T follicular helper cell (primary cell): ENCODE measurements at places on chromosomes 4 and X.

- DNase-seq: no peak
These were observed 9.7 kb upstream of the PYURF start for GRCh38 chr4:88533088-88533790.

DNA sequence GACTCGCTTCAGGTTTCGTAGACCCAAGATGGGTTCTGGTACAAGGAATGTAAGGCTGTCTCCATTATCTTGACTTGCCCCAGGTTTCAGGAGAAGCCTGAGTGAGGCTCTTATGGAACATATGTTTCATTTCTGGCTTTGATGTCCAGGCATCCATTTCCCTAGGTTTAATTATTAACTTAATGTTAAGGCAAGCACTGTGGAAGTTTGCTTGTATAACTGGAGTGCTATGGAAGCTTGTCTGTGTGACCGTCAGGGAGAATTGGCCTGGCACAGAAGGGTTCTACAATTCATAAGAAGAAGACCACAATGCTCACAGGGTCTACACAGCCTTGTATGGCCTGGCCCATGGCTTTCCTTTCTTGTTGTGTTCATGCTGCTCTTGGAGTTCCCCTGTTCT is 47.2 kb upstream of the PPP1R2C start:
- no peak for DNase-seq

DNA sequence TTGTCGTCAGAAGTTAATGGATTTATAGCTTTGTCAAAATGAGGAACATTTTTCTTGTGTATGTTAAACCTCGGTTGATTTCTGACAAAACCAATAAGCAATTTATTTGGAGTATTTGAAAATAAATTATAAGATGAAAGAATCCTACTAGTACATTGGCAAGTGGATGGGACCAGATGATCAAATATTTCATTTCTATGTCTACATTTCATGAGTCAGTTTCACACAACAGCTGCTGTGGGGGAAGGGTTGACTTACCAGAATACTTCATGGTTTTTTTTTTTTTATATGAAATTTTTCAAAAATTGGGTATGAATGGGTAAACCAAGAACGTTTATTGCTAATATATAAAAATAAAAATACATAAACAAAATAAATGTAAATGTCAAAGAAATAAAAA is 39.4 kb downstream of the RAPGEF2 start:
- DNase-seq: no peak

GRCh38 chrX:119721487-119721886 is 28.5 kb upstream of the SEPTIN6 start:
- DNase-seq: no peak

GRCh38 chr4:142465526-142465925 is 380.6 kb downstream of the INPP4B start:
- no peak for DNase-seq

DNA sequence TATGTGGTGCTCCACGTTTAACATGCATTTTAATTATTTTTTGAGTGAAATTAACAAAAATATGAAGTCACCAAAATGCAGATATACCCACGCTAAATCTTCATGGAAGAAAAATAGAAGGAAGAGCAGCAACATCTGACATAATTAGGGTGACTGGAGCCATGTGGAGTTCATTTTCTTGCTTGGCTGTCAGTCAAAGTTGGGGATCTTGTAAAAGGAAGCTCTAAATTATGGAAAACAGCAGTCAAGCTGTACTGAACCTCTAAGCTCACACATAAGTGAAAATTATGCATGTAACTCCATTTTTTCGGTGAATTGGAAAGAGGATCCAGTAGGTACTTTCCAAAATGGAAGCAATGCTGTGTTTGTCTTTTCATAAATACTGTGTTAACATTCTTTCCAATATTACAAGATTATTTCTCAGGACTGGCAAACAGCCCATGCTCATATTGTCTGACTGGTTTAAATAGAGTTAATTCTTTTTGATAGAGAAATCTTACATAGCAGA is 9.7 kb upstream of the PDGFC start:
- no peak for DNase-seq

- DNase-seq: no peak
These were observed 2.8 kb downstream of the ABLIM2 start for GRCh38 chr4:8155660-8156421.

DNA sequence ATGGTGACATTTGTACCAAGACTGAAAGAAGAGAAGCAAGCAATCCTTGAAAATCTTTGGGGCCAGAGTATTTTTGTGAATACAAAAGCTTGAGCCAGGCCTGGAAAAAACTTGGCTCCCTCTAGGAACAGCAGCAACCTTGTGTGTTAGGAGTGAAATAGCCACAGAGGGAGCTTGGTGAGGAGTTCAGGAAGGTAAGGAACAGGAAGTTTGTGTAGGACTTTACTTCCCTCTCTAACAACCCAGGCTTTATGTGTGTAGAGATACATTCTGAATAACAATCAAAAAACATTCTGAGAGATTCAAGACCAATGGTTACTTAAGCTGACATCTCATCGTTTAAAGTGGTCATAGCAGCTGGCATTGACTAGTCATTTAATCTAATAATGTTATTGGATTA is 668.5 kb downstream of the PCDH18 start:
- DNase-seq: no peak

DNA sequence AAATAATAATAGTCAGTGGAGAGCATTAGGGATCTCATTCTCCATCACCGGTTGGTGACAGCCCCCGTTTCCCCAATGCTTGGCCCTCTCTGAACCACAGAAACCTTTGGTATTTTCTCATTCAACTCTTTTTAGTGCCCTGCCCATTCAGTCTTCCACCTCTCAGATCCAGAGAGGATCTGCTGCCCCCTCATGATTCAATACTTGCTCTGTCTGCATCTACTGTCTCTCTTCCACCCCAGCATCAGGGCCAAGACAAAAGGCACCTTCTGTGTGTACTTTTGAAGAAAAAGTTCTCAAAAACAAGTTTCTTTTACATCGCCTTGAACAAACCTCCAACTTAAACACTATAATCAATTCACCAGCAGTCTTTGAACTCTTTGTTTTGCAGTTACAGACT is 19.3 kb downstream of the CLTRN start:
- no peak for DNase-seq

- no peak for DNase-seq
These were observed 154.0 kb downstream of the EVC2 start for GRCh38 chr4:5554376-5554775.

DNA sequence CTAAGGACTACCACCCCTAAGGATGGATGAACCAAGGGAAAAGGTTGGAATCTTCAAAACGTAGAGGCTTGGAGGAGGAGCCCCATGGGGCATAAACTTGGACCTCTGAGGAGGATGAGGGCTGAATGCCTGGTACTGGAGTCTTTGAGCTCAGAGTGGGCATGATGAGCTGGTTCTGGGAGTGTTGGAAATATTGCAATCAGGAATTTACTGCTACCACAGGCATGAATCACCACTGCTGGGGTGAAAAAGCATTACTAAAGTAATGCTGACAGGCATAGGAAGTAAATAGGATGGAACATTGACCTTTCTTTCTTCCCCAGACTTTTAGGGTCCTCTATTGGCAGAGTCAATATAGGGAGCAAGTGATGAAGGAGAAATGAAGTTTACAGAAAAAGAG is 105.8 kb upstream of the RPS6KA3 start:
- no peak for DNase-seq

GRCh38 chr4:89482251-89482650 is 174.7 kb upstream of the GPRIN3 start:
- DNase-seq: no peak

- DNase-seq: no peak
These were observed 1668.1 kb upstream of the AGA start for GRCh38 chr4:179110356-179110755.

DNA sequence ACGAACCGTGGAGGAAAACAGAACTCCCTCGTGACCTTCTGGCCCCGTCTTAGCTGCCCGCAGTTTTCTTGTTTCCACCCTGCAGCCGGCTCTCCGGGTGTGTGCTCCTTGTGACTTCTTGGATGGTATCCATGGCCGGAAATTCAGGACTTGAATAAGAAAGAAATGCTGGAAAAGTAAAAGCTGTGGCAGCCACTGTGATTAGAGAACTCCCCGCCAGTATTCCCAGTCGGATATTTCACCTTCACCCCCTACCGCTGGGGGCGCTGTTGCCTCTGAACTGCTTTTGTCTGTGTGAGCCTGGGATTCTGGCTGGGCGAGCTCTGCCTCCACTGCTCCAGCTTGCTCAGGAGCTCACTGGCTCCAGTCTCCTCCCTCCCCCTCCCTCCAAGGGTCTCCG is 41.5 kb upstream of the CYP4V2 start:
- DNase-seq: no peak

DNA sequence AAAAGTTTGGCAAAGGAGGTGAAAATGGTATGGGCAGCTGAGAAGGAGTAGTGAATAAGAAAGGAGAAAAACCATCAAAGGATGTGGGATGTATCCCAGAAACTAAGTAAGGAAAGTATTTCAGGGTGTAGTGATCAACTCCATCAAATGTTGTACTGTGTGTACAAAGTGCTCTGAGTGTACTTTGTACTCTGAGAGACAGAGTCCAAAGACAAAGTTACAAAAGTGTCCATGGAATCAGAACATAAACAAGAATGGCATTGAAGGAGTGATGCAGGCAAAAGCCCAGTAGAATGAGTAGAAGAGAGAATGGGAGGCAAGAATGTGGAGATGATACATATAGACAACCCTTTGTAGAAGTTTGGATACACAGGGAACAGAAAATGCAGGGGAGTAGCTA is 12.3 kb upstream of the PGRMC1 start:
- DNase-seq: no peak

- no peak for DNase-seq
These were observed 473.0 kb downstream of the FAT4 start for GRCh38 chr4:125787707-125788106.

DNA sequence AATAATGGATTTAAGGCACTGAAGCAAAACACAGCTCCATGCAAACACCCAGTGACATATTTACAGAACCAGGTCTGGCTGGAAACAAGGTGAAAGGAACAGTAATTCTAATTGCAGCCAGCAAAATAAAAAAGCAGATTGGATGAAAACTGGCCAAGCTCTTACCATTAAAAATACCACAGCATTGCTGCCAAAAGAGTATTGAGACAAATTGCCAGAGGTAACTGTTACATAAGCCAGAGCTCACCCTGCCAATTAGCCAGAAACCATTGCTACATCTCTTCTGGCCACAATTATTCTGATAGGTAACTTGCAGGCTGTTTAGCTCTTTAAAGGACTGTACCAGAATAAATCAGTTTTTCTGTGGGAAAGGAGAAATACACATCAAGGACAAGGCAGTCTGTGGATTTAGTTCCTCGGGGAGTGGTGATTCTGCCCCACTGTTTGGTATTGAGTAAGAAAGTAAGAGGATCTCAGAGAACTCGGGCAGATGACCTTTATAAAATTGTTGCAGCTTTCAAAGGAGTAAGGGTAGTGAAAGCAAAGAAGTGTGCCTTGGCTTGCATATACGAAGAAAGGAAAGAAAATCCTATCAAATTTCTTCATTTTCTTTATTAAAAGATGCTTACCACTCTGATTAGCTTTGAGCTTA is 369.5 kb downstream of the PPP3CA start:
- DNase-seq: no peak

DNA sequence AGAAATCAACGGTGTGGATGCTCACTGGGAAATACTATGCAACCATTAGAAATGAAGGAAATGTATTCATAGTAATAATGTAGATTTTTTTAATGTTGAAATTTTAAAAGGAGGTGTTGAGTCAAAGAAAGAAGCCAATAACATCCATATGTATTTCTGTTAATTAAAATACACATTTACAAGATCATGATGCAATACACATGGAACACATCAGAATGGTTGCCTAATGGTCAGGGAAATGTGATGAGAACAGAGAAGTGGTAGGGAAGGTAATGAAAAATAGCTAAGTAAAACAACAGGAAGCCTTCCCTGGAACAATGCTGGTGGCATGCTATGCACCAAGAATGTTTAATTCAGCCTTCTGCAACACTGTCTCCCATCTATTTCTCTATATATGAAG is 18.2 kb downstream of the AREG start:
- no peak for DNase-seq

DNA sequence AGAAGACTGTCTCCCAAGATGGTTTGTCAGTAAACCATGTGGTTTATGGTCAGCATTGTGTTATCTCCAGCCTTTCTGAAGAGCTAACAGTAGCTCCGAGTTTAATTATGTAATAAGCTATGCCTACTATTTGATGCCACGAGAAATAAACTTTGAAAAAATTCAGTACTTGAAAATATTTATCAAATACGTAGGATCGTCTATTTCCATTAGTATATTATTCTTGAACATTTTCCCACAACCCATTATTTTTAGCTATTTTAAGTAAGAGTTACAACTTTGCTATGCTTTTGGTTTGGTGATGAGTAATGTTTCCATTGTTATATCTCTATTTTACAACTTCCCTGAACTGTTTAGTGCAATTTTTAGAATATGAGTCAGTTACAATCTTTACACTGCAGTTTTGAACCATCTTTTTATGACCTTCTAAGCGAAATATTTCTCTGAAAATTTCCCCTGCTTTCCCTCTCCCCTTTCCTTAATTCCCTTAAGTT is 44.5 kb upstream of the TRIM2 start:
- no peak for DNase-seq

- DNase-seq: no peak
These were observed 13.7 kb downstream of the ADH6 start for GRCh38 chr4:99205153-99205979.

GRCh38 chrX:42770566-42770965 is 7.4 kb downstream of the PPP1R2C start:
- no peak for DNase-seq

DNA sequence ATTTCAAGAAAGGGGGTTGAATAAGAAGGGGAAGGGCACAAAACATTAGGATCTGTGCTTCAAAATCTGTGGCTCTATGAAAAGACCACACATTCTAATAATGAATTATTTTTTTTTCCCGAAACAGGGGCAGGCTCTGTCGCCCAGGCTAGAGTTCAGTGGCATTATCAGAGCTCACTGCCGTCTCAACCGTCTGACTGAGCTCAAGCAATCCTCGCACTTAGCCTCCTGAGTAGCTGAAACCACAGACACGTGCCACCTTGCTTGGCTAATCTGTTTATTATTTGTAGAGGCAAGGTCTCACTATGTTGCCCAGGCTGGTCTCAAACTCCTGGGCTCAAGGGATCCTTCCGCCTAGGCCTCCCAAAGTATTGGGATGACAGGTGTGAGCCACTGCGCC is 33.4 kb downstream of the ACSL1 start:
- DNase-seq: no peak

DNA sequence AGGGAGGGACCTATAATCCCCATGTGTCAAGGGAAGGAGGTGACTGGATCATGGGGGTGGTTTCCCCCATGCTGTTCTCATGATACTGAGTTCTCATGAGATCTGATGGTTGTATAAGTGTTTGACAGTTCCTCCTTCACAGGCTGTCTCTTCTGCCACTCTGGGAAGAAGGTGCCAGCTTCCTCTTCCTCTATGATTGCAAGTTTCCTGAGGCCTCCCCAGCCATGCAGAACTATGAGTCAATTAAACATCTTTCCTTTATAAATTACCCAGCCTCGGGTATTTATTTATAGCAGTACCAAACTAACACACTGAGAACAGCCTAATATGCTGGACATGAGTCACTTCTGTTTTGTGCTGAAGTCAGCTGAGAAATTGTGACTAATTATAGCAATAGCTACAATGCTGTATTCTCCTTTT is 656.9 kb upstream of the CPEB2 start:
- DNase-seq: no peak

- no peak for DNase-seq
These were observed 2.2 kb downstream of the MXD4 start for GRCh38 chr4:2259541-2260343.
